RCC 7860 (cell line): ENCODE measurements at places on chromosomes 1 and 21.
A peak's percentile ranks its signal among the peaks of the same experiment; 100 is the strongest.

DNA sequence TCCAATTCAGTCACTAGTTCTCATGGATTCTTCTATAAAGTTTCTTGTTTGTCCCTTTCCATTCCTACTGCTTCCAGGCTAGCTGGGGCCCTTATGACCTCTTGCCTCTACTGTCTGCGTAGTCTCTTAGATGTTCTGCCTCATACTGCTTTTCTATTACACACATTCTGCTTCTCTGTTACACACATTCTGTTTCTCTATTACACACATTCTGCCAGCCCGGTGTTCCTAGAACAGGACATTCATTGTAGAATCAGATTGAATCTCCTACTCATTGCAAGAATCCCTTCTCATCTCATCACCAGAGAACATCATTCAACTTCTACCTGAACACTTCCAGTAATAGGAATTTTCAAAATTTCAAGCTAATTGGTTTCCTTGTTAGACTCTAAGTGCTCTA is 69.3 kb upstream of the QSOX1 start:
- no peak for DNase-seq

DNA sequence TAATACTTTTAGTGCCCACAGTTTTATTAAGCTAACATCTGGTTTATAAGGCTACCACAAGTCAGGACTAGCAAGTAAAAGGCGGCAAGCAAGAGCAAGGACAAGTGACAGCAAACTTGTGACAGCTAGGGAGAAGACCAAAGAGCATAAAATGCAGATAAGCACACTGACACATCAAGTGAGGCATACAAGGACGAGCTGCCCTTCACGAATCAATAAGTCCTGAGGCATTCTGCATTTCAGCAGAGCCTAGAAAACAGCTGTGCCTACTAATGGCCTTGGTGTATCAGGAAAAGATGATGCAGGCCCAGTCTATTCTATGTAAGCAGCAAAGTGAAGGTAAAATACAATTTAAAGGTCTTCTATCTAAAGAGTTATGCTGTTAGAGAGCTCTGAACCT is 74.8 kb downstream of the KRTAP19-8 start:
- DNase-seq: no peak

DNA sequence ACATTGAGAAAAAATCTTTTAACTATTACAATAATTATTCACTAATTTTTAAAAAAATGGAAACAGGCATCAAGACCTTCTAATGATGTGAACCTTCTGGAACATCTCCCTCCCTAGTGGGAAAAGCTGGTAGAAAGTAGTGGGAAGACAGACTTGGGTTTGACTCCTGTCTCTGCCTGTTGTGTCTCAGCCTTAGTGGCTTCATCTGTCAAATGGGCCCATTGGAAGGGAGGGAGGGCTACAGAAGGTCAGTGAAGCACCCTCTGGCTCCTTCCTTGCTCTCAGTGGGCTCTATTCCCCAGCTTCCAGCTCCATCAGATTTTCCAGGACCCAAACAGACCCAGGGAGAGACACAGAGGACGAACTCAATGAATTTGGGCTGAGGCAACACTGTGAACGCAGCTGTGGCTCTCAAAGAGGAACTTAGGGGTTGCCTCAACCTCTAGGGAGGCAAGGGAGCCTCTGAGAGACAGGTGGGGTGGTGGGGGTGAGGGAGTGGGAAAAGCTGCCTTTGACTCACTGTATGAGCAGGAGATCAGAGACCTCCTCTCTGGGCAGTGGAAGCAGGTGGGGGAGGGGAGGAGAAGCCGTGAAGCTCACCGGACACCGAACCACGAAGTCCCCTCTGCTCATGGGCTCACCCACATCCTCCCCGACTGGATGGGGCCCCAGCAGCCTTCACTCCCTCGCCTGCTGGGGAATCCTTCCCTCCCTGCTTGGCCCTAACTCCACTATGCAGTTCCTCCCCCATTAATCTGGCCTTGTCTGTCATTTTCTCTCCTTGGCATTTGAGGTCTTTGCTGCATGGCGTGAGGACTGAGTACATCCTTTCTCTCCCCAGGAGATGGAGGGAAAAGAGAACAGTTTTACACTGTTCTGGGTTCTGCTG is 4.5 kb downstream of the CNR2 start:
- DNase-seq: peak; percentile 22

DNA sequence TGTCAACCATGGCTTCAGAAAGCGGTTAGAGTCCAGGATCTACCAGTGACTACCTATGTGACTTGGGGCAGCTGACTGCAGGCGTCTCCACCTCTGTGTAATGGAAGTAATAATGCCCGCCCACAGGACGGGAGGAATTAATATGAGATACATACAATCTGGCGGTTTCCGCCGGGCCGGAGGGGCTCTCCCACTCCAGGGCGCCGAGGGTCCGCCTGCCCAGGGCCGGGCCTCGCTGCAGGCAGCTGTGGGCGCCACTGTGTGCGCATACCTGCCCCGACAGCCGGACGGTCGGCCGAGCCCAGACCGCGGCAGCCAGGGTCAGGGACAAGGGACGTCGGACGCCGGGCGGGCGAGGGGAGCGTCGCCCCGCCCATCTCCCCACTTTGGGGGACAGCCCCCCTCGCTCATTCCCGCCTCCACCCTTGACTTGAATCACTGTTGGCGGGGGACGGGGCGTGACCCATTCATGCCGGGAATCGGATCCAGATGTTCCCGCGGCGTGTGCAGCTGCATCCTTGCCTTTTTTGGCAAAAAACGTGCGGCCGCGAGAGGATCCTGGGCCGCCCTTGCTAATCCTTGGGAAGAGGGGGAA is 6.0 kb upstream of the SF3A3 start:
- no peak for DNase-seq

DNA sequence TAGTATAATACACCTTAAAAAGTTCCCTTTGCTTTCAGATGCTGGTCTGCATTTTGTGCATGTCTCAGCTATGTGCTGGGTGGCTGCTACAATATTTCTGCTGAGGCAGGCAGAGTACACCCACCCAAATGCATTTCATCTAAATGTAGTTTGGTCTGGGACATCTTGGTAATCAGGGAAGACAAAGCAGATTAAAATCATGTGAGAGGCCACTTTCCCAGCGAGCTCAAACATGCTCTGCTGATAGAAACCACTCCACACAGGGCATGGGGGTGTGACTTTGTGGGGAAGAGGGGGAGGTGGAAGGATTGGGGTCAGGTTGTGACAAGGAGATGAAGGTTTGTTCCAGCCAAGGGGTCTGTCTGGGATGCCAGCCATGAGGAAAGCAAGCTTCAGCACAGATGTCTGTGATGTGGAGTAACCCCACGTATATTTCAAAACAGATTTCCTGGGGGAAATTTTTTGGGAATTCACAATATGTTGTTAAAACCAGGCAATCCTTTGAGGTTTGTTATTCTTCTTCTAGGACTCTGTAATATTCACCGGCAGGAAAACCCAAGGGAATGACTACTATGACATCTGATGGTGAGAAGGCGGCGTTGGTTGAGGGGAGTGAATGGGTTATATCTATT is 255.1 kb upstream of the FGGY start:
- DNase-seq: no peak

- no peak for DNase-seq
These were observed 20.1 kb downstream of the FMO4 start for GRCh38 chr1:171334024-171334640.

DNA sequence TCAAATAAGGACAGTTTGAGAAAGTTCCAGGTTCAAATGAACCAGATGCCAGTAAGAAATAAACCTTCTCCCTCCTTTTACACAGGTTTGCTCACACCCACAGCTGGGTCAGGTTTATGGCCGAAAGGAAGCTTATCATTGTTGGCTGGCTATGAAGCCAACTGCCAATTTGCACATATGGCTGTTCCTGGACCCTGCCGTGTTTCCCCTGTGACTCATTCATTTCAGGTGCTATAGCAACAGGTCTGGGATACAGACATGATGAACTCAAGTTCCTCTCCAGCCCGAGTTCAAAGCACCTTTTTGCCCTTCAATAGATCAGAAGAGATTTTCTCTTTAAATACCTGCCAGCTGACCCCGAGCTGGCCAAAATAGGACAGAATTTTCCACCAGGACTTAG is 134.4 kb upstream of the SMYD2 start:
- DNase-seq: no peak

GRCh38 chr1:188877668-188878067 is 1600.0 kb downstream of the BRINP3 start:
- no peak for DNase-seq

DNA sequence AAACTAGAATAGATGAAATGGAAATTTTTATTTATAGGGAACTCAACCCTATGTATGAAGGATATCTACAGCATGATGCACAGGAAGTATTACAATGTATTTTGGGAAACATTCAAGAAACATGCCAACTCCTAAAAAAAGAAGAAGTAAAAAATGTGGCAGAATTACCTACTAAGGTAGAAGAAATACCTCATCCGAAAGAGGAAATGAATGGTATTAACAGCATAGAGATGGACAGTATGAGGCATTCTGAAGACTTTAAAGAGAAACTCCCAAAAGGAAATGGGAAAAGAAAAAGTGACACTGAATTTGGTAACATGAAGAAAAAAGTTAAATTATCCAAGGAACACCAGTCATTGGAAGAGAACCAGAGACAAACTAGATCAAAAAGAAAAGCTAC is 7.9 kb downstream of the USP1 start:
- no peak for DNase-seq

GRCh38 chr1:164928232-164928812 is 369.3 kb downstream of the PBX1 start:
- DNase-seq: no peak

DNA sequence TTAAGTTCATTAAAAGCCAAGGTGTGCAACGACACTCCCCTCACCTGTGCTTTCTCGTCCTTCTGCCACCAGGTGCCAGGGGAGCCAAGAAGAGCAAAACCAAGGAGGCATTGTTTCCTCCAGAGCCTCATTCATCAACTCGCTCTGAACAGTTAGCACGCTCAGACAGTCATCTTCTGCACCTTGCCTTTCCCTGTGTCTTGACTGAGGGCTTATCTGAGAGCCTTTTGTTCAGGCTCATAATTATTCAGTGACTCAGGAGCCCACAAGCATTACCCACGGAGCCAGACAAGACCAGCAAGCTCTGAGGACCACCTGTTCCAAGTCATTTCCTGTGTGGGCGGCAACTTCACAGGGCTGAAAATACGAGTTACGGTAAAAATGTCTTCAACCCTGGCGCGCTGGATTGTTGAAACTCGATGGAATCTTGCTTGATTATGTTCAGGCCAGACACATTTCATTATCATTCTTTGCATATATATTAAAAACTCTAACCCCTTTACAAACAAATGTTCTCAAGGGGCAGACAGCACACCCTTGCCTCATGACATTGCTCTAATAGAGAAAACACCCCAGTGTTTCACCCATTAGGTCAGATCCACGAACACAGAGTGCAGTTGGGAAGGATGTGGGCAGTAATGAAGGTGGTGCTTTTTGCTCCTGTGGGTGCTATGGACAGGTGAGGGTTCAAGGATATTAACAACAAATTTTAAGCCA is 89.7 kb upstream of the RUNX1 start:
- DNase-seq: peak; percentile 74

GRCh38 chr1:246629030-246629429 is 62.8 kb downstream of the CNST start:
- no peak for DNase-seq

DNA sequence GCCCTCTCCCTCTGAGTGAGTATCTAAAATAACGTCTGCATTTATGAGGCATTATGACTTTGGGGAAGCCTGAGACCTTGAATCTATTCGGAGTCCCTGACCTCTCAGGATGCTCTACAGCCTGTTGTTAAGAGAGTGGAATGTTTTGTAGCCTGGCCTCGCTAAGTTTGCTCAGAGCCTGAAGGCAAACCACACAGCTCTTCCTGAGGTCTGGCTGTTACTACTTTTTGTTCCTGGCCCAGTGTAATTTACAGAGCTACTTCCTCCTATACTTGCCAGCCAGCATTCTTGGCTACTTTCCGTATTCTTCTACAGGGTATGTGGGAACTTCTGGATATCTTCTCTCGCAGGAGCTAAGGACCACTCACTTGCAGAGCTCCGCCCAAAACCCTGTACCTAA is 3.6 kb upstream of the ZMYM4 start:
- DNase-seq: no peak

DNA sequence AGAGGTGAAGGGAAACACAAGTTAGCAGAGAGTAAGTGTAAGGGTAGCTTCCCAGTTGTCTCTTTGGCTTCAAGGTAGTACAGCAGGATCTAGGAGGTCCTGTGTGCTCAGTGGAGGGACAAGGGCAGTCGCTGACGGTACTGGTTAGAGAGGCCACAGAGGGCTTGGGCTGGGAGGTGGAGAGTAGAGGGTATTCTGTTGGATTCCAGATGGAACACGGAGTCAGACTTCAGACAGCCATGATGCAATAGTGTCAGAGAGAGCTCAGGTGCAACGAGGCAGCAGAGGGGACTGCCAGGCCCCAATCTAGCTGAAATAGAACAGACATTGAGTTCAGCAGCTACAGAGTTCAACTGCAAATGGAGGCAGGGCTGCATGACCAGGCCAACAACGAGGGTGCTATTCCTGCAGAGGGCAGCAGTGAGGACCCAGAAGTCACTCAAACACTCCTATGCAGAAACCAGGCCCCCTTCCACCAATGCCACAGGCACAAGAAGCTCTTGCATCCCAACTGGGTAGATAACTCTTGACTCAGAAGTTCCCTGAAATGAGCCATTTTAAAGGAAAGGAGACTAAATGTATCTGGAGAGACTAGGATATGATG is 325.0 kb upstream of the ESRRG start:
- DNase-seq: no peak
